Brain (organoid and tissue), 16 donors: ENCODE measurements at places on chromosomes 12 and 14.

GRCh38 chr12:49954863-49955830 lies 4.6 kb downstream of the AQP2 start:
- DNase-seq, result no peak

GRCh38 chr12:124923905-124924734 lies 9.7 kb upstream of the UBC start:
- DNase-seq, result no peak

DNA sequence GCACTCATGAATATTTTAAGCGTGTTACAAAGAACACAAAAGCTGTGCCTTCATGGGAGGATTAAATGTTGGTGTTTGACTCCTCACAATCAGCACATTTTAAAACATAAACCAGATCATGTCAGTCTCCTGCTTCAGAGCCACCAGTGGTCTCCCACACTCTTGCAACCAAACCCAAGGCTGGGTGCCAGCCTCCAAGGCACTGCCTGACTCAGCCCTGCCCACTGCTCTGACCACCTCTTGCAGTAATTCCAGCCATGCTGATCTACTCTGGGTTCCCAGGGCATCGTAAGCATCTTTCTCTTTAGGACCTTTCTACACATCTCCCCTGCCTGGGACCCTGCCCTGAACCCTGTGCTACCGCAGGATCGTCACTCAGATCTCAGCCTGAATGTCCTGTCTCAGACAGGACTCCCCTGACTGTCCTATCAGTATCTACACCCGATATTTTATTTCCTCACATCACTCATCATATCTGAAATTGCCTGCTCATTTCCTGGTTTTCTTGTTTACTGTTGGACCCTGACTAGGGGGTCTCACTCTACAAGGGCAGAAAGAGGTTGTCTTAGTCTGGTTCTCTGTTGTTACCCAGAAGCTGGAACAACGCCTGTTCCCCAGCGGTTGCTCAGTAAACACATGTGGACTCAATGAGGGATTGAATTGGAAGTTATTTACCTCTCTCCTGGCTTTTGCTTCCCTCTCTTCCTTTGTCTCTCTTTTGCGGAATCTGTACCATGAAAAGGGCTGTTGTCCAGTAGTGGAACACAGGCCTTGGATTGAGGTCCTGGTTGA lies 449.8 kb downstream of the RAD51B start:
- DNase-seq, result no peak

GRCh38 chr12:2226641-2227040 lies 173.9 kb downstream of the CACNA1C start:
- no peak for DNase-seq

DNA sequence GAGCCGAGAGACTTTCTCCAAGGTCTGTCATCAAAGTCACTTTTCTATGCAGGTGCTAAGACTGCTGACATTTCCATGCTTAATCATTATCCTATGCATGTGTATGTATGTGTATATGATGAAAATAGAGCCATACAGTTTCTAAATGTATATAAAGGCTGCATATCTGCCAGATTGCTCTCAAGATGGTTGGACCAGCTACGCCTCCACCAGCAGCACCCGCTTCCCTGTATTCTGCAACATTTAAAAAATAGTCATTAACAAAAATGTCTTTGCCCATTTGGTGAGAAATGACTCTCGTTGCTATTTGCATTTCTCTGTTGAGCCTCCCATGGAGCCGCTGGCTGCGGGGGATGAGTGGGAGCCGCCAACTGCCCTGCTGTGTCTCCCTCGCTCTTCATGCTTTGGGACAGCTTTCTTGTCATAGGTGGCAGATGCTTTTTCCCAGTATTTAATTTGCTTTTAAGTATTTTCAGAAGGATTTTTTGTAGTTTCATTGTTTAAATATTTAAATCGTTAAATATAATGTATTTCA lies 54.7 kb downstream of the DYNC1H1 start:
- no peak for DNase-seq

DNA sequence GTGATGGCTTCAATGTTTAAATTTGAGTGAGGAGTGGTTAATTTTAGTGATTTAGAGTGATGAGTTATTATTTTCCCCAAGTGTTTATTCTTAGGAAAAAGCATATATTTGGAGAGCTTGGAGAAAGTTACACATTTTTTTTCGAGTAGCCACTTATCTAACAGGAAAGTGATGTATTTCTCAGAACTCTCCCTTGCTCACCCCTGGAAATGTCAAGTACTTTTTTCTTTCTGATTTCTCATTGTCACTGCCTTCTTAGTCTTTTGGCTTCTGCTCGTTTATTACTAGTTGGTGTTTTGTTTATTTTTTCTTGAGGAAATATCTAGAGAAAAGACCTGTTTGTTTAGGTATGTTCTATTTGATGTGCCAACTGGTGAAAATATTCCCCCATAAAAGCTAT lies 58.8 kb downstream of the AEBP2 start:
- no peak for DNase-seq

DNA sequence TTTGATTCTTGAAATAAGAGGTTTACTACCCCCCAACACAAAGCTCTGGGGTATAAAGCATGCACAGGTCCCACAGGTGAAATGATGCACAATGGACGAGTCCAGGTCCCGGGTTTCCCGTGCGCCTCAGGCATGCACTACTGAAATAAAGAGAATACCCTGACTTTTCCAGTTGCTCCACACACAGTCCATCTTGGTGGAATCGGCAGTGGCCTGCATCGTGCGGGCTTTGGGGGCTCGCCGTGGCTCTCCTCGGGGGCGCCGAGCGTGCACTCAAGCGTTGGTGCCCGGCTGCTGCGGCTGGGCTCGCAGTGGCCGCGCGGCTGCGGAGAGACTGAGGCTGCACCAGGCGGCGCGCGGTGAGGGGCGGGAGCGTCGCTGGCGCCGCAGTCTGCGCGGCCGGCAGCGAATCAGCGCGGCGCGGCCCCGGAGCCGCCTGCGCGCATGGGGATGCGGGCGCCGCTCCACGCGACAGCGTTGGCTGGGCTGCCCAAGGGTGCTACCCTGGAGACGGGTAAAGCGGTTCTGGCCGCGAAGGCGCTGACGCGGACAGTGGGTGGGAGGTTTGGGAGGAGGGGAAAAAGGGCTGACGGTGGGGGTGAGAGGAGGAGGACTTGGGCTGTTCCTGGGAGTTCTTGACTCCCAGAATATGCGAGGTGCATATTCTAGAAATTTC lies 53.8 kb upstream of the CCDC175 start:
- DNase-seq, result peak; percentile 92

GRCh38 chr12:22598141-22598762 lies 26.7 kb upstream of the ETNK1 start:
- DNase-seq, result no peak

DNA sequence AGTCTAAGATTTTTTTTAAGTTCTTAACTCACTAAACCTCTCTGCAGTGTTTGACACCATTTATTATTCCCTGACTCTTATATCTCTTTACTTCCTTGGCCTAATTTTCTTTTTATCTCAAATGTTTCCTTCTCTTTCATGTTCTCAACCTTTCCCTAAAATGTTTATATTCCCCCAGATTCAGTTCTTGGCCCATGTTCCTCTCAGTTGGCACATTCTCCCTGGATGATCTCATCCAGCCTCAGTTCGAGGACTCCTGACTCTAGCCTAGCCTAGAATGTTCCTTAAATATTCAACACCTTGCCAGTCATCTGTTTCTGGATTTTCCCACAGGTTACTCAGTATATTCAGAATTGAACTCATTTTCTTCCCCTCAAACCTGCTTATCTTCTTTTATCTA lies 81.3 kb downstream of the SCN8A start:
- DNase-seq, result no peak

DNA sequence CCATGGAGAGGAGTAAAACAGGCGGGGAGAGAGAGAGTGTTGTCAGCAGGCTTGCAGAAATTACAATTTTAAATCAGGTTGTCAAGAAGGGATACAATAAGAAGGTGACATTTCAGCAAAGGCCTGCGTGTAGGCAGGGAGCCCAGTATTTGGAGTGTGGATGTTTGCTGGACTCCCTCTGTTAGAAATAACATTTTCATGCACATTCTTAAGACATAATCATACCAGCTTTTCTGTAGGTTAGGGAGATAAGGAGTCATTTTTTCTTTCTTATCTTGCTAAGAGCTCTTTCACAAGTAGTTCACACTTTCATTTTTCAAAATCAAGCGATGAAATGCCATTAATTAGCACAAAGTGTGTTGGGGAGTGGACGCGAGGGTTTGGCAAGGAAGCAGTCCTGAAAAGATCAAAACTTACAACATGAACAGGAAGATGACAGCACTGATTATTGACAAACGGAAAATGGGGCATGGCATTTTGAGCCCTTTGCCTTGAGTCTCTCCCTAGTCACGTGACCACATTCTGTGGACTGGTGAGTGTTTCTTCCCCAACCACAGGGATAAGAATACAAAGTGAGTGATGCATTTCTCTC lies 160.2 kb downstream of the DAD1 start:
- DNase-seq, result peak; percentile 47

GRCh38 chr12:68951652-68952051 lies 18.7 kb upstream of the CPM start:
- no peak for DNase-seq

DNA sequence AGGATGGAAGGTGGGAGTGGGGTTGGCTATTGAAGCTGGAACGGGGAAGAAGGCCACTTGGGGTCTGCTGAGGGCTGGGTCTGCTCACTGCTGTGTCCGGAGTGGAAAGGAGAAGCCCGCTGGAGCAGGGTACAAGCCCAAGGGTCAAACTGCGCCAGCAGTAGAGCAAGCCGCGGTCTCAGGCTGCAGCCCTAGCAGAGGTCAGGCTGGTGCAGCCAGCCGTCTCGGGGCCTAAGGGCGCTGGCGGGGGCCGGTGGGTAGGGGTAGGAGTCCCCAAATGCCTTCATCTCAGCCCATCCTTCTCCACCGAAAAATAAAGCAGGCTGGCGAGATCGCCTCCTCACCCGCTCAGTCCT lies 718 bp upstream of the JDP2 start:
- no peak for DNase-seq

DNA sequence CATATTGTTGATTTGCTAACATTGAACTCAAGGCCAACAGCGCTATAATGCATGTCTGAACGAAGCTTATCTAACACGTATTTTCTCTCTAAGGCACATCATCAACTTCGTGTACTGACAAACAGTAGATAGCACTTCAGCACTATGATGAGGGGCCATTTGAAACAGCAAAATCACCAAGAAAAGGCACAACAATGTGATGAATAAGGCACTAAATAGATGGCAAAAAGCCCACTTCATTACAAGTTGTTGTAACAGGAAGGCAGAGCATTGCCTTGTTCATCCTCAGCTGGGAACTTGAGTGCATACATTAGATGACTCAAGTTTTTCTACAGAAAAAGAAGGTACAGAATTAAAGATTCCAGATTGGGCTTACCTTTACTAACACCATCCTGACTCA lies 75.2 kb downstream of the LIN7A start:
- no peak for DNase-seq

DNA sequence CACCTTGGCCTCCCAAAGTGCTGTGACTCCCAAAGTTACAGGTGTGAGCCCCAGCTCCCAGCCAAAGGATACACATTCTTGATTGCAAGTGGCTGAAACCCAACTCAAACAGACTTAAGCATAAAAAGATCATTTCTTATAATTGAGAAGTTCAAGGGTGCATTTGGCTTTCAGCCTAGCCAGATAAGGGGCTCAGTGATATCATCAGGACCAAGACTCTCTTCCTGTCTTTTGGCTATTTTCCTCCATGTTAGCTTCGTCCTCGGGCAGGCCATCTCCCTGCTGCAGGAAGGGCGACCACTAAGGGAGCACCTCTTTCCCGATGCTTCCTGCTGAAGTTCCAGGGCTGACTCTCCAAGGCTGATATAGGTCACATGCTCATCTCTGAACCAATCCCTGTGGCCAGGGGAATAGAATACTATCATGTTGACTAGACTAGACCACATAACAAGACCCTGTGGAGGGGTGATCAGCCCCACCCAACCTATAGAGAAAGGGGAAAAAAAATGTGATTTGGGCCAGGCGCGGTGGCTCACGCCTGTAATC lies 9.8 kb upstream of the KRT8 start:
- no peak for DNase-seq

DNA sequence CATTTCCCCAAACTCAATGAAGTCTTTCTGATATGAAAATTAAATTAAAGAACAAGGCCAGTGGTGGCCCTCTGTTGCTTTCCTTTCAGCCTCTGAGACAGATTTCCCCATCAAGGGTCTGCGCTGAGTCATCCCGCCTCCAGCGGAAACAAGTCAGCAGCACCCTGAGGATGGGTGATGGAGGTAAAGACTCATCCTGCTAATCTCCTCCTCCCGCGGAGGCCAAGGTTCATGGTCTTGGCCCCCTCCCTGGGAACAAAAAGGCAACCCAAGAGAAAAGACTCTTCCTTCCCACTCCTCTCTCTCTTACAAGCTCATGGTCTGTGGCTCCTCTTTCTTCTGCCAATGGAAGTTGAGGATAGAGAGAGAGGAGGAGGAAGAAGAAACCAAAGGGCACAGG lies 9.0 kb upstream of the NUMB start:
- DNase-seq, result no peak

- no peak for DNase-seq
Observed at GRCh38 chr12:102526656-102527055, 46.3 kb upstream of the IGF1 start.

DNA sequence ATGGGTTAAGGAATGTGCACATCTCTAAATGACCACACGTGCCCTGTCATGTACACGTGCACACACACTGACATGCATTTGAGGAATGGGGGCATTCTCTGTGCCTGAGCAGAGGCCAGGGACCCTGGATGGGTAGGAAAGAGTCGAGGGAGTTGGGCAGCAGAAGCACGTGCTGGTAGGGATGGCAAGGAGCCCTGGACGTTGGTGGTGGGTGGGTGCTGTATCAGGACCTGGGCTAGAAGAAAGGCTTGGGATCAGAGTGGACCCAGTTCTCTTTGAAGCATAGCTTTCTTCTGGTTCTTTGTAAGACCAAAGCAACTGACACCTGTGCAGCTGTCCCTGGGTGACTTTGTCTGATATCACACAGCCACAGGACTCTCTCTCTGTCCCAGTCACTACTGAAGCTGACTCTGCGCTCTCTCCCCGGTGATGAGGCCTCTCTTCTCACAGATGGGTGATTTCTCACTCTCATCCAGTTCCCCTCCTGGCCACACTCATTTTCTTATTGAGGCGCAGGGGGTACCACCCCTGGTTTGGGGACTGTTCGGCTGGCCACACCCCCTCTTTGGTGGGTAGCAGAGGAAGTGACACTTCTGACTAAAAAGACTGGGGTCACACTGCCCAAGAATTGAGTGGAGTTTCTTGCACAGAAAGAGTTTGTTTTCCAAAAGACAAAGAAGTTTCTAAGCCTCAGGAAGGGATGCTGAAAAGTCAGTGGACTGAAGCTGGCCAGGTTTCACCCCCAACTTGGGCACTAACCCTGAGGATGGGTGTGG lies 171.7 kb upstream of the RTL1 start:
- no peak for DNase-seq

DNA sequence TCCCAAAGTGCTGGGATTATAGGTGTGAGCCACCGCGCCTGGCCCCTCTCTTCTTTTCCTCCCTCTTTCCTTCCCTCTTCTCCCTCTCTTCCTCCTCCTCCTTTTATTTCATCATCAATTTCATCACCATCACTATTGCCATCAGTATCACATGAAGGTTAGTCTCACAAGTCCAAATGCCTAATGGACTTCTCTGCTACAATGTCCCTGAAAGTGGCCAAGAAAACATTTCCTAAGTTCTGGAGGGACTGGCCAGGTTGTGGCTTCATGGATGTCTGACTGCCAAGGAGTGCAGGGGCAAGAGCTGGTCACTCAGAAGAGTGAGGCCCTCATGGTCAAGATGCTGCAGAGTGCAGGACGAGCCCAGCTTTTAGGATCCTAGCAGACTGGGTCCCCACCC lies 97.6 kb downstream of the SYNE3 start:
- no peak for DNase-seq
